ENCODE measurements at places on chromosomes 7 and 10.

GRCh38 chr10:46236546-46236887, 50.3 kb upstream of the ANTXRL start:
- no peak for DNase-seq

DNA sequence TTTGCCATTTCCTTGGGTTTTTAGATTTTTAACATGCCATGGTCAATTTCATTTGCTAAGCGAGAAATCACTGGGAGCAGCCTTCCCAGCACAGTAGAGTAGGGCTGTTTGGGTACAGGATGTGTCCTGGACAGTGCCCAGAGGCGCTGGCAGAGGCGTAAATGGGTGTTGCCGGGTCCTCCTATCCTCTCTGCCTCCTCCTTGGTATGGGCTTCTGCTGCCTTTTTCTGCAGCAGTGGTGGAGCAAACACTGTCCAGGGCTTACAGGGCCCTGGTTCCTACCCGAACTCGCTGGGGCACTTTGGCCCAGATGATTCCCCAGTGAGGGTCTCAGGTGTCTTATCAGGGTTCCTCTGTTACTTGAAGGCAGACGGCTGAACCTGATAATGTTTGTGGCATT, 298.3 kb downstream of the RPS24 start:
- DNase-seq = no peak

- DNase-seq = no peak
These were observed 94.9 kb downstream of the PRLHR start for GRCh38 chr10:118500477-118501104.

GRCh38 chr10:96683065-96683464, 37.2 kb downstream of the PIK3AP1 start:
- no peak for DNase-seq

GRCh38 chr10:54125098-54125747, 675.8 kb downstream of the PCDH15 start:
- no peak for DNase-seq

- DNase-seq = no peak
These were observed 86.3 kb upstream of the KCND2 start for GRCh38 chr7:120186688-120187087.

- DNase-seq = peak; percentile 75
These were observed at the start of gene ENKUR for GRCh38 chr10:25015828-25016375. ENKUR (minus strand) TSS chr10:25016158; CDS start chr10:25015936, 222 bp downstream.

- DNase-seq = no peak
These were observed 191.5 kb downstream of the PHTF2 start for GRCh38 chr7:77989981-77990566.

DNA sequence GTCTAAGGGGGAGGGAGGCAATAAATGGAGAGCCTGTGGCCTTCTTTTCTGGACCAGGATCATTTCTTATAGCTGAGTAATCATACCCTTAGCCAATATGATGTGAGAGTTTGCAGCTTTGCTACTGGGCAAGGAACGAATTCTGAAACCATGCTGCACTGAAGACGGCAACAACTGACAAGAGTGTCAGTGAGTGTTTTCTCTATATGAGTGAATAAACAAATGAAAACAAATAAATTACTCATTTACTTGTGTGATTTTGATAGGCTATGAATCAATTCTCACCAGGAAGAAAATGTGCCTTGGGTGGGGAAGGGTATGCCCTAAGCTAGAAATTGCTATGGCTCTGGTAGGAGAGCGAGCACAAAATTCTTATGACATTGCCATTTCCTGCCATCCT, 79.4 kb upstream of the LRRN3 start:
- DNase-seq = no peak

DNA sequence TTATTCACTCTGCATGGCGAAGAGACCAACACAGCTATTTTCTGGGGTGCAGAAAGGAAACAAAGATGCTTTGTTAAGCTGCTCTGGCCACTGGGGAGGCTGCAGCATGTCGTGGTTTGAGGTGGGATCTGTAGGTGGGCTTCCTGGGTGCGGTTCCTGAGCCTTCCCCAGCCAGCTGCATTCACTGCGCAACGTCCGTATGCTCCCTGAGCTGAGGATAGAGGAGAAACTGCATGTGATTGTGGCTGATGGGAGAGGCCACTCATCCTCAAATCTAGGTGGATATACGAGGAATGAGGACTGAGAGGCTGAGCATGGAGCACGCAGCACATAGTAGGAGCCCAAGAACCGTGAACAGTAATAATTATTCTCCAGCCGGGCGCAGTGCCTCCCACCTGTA, 9.9 kb upstream of the DNAAF5 start:
- DNase-seq = no peak

GRCh38 chr7:129189661-129190310, 1.4 kb downstream of the SMO start:
- no peak for DNase-seq

GRCh38 chr10:132107186-132107948, 41.6 kb downstream of the JAKMIP3 start:
- DNase-seq = no peak

- no peak for DNase-seq
These were observed 206.7 kb upstream of the PLXNA4 start for GRCh38 chr7:132782777-132783640.

DNA sequence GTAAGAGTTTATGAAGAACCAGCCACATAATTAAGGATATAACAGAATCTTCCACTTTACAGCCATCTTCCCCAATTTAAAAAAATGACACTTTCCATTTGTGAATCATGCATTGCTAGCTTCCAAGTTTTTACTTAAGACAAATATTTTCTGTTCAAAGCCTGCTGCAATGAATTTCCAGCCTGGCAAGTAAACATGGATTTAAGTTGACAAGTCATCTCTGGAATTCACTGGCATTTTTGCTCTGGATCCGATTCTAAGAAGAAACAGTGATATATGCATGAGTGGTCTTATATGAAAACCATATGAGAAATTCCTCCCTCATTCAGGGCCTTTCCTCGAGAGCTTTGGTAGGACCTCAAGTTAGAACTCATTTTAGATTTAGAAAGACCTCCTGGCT, 116.1 kb upstream of the CDCA7L start:
- no peak for DNase-seq

DNA sequence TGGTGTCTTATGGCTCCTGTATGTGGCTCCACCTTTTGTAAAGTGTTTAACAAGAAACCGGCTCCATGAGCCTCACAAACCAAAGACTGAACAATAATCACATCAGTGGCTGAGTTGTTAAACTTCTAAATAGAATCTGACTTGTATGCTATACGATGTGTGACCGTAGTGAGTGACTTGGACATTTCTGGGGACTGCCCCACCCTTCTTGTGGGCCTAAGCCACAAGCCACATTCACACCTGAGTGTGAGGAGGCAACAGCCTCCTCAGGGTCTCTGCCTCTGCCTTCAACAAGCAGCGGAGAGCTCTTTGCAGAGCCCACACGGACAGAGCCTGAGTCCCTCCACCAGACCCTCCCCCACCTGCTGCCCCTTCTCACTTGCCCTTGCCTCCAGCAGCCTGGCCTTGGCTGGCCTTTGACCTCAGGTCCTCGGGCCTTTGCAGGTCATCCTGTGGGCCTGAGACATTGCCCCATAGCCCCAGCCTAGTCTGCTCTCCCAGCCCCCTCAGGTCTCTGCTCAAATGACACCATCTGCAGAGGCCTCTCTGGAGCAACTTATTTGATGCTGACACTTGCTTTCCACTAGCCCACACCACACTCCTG, 156.8 kb upstream of the TNS3 start:
- DNase-seq = no peak

DNA sequence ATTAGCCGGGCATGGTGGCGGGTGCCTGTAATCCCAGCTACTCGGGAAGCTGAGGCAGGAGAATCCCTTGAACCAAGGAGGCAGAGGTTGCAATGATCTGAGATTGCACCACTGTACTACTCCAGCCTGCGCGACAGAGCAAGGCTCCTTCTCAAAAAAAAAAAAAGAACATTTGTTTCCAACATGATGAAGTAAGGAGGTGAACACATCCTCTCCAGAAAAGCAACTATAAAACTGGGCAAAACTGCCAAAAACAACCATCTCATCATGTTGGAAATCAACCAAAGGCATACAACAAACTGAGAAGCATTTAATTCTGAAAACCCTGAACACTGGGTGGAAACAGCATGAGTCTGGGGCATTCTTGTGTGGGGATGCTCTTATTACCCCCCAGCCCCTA, 14.3 kb downstream of the PRTFDC1 start:
- DNase-seq = no peak

DNA sequence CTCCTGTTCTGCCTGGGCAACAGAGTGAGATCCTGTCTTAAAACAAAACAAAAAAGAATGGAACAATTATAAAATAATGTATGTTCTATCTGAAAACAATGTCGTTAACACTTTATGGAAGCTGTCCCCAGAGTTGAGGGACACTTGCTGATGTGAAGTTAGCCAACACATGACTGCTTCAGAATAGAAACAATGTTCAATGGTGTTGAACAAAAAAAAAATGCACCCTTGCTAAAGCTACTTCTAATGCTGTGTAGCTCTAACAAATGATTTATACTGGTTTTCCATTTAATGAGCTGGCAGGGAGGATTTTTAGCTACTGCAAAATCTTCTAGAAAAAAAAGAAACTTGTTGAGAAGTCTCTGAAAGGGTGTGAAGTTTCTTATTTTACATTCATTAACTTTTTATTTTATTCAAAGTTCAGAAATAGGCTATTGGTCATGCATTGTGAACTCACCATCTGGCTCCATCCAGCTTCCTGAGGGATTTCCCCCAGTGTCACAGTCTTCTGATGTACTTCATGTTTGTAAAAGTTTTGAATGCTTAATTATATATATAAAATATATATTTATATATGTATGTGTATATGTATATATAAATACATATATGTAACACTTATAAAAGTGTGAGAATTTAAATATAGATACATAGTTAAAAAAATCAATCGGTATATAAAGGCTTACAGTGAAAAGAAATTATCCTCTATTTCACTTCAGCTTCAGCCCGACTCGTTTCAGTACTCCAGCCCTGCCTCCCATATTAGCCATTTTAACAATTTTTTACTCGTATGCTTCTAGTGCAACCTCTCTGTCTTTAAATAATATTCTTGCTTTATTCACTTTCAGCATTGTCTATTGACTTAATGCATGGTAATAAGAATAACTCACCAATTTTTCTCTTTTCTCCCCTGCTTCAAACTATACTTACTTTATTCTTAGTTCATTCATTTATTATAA, 35.0 kb downstream of the HDAC9 start:
- no peak for DNase-seq

DNA sequence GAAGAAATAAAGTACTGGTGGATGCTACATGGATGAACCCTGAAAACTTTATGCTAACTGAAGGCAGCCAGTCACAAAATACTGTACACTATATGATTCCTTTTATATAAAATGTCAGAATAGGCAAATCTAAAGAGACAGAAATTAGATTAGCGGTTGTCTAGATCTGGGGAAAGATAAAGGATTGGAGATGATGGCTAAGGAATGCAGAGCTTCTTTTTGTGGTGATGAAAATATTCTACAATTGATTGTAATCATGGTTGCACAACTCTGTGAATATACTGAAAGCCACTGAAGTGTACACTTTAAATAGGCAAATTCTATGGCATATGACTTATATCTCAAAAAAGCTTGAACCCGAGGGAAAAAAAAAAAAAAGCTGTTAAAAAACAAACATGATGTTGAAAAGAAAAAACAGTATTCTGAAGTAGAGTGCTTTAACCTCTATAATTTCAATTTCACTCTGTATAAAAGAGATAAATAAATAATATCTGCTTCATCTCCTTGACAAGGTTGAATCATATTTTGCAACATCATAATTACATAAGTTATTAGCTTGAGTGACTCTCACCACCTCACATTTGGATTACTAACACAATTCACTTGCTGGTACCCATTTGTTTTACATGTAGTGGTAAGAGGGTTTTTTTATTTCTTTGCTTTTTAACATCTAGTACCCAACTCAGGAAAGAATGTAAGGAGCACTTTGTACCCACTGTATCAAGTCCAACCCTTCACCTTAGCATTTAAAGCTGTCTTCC, 2.8 kb upstream of the GNAI1 start:
- DNase-seq = no peak

DNA sequence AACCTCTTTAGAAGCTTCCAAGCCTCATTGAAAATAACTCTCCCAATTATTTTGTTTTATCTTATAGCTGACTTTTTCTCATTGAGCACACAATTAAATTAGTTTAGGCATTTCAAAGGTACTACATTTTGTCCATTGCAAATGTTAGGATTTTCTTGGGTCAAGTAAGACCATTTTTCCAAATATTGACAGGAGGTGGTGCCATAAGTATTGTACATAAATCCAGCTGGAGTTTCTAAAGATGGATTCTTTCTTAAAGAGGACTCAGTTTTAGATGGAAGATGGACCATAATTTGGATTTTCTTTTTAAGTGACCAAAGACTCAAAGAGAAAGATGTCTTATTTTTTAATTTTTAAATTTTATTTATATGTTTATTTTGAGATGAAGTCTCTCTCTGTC, 12.3 kb upstream of the OPN4 start:
- DNase-seq = no peak

GRCh38 chr10:52491246-52491995, 177.3 kb downstream of the DKK1 start:
- no peak for DNase-seq

GRCh38 chr10:71068861-71069271, 143.5 kb upstream of the UNC5B start:
- DNase-seq = peak; percentile 22

GRCh38 chr7:12373580-12374263, 29.9 kb downstream of the VWDE start:
- DNase-seq = no peak

All from hypothalamus (tissue), 51 donors.